GOT3 (cell line): ENCODE measurements at places on chromosomes 11 and 22.

DNA sequence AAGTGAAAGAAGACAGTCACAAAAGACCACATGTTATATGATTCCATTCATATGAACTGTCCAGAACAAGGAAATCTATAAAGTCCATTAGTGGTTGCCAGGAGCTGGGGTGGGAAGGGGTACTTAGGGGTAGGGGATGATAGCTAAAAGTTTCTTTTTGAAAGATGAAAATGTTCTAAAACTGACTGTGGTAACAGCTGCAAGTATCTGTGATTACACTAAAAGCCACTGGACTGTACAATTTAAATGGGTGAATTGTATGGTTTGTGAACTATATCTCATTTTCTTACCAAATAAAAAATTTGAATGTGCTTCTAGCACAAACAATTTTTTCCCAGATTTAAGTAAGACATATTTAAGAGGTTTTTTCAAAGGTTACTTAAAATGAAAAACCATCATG, 22.1 kb downstream of the CHKA start:
- no peak for DNase-seq

- DNase-seq, result no peak
These were observed 4.1 kb downstream of the ADORA2A start for GRCh38 chr22:24431309-24432034.

DNA sequence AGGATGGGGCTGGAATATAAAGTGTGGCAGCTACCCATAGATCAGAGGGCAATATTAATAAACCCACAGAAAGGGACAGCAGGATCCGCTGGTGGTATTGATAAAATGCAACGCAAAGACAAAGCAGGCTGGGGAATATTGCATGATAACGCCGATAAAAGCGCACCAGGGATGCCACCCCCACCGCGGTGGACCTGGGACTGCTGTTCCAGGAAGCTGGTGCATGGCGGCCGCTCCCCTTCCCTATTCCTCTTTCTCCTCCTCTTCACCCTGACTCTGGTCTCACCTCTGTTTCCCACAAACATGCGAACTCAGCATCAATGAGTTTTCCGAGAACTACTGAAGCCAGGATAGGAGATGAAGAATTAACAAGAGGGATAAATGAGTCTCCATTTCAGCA, 20.2 kb downstream of the SPATA19 start:
- DNase-seq, result no peak

- no peak for DNase-seq
These were observed 66.9 kb downstream of the PRDM11 start for GRCh38 chr11:45213316-45213665.

- DNase-seq, result no peak
These were observed 125.5 kb downstream of the C11orf87 start for GRCh38 chr11:109547356-109548027.

DNA sequence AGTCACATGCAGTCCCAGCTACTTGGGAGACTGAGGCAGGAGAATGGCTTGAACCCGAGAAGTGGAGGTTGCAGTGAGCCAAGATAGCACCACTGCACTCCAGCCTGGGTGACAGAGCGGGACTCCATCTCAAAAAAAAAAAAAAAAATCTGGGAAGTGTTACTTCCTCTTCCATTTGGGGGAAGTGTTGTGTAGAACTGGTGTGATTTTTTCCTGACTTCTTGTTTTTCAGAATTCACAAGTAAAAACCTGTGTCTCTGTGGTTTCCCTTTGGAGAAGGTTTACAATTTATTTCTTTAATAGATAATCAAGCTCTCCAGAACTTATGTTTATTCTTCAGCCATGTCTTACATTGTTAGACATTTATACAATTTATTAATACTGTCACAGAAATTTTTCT, 396.1 kb downstream of the BRD1 start:
- no peak for DNase-seq
